ENCODE measurements at places on chromosomes 2 and 18.
A peak's percentile ranks its signal among the peaks of the same experiment; 100 is the strongest.

DNA sequence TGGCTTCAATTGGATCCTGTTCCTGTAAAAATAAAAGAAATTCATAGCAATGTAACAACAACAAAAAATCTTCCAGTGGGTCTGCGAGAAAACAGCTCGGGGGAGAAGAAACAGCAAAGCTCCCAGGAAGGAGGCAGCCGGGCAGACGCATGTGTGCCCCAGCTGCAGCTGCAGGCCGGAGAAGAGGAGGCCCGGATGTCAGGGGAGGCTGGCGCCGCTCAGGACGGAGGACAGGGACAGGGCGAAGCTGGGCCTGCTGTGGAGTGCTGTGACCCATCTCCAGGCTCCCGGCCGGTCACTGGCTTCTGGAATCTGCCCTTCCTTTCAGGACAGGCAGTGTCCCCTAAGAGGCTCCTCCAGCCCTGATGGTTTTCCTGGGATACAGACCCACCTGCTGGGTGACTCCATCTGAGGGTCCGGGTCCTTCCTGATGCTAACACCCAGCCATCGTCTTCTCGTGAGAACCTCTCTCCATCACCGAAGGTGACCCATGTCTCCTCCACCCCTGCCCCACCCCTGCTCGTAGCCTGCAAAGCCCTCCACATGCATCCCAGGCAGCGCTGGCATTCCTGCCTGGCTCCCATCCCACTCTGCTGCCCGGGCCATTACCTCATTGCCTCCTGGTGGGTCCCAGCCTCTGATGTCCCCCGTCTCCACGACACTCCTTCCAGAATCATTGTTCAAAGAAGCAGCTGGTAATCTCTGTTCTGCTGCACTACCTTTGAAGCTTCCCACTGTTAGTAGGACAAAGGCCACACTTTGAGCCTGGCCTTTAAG, 145.4 kb upstream of the TWIST2 start:
- no peak for DNase-seq

DNA sequence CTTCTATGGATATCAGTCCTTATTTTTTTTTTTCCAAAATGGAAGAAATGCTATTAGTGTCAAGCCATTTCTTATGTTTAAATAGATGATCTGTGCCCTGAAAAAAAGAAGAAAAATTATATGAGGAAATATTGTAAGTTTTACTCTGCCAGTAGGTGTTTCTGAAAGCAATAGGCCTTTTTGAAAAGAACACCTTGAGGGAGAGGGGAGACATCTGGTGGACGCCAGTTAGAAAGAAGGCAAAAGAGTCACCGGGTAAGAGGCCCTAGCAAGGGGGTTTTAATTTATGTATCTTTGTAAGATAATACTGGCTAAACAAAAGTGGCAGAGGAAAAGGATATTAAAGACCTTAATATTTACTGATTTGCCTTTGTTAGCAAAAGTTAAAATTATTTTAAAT, 56.1 kb downstream of the DYNAP start:
- DNase-seq = no peak

GRCh38 chr2:23791030-23791429, 135.9 kb downstream of the ATAD2B start:
- DNase-seq = no peak

GRCh38 chr2:75476761-75477160, 84.0 kb downstream of the EVA1A start:
- no peak for DNase-seq

DNA sequence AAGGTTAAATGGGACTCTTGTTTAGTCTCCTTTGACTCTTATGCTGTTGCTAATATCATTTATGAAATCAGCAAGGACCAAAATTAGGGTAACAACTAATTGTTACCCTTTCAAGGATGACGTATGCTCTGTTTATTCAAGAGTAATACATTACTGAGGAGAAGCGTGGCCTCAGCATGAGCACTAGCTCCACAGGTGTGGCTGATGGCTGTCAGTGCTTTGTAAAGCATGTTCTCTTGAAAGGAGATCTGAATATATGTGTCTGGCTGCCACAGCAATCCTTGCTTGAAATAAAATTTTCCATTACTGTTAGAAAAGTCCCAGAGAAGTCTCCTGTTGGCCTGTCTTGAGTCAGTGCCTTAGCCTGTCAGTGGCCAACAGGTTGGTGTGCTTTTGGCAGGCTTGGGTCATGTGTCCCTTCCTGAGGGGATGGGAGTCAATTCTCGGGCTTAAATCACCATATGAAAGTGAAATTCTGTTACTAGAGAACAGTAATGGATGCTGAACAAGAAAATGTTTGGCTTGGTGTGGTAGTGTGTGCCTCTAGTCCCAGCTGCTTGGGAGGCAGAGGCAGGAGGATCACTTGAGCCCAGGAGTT, 32.7 kb downstream of the ABI2 start:
- no peak for DNase-seq

GRCh38 chr2:120132190-120132589, 91.0 kb downstream of the TMEM185B start:
- no peak for DNase-seq

GRCh38 chr2:177165061-177165583, 47.5 kb upstream of the HNRNPA3 start:
- peak; percentile 79 for DNase-seq

Measured in putamen (tissue), 1 donor.